Left lung (tissue), 14 donors: ENCODE measurements at places on chromosomes 2 and 18. TPM values are rescaled to one million over a fixed set of nuclear protein-coding genes. Genes with fewer than 3 reads are reported as not detected.

The ZSWIM2 gene
- not detected for total RNA-seq

The NTSR2 gene
- not detected for total RNA-seq

The RESP18 gene
- total RNA-seq = not detected

The CYP26B1 gene
- total RNA-seq = 4.7 TPM

DNA sequence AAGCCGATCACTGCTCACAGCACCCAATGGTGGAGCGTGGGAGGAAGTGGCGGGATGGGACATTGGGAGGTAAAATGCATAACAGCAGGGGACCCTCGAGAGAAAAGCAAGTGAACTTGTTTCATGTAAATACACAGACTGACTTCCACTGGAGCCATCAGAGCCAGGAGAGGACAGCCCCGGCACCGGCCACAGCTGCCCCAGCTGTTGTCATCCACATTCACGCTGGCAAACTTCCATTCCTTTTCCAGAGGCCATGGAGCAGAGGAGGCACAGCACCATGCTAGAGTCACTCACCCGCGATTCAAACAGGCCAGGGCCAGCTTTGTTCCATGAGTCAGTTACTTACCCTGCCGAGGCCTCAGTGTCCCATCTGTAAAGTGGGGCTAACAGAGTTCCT lies 610.9 kb upstream of the SALL3 start:
- peak; percentile 7 for DNase-seq

The COL4A3 gene
- total RNA-seq = 43.3 TPM

DNA sequence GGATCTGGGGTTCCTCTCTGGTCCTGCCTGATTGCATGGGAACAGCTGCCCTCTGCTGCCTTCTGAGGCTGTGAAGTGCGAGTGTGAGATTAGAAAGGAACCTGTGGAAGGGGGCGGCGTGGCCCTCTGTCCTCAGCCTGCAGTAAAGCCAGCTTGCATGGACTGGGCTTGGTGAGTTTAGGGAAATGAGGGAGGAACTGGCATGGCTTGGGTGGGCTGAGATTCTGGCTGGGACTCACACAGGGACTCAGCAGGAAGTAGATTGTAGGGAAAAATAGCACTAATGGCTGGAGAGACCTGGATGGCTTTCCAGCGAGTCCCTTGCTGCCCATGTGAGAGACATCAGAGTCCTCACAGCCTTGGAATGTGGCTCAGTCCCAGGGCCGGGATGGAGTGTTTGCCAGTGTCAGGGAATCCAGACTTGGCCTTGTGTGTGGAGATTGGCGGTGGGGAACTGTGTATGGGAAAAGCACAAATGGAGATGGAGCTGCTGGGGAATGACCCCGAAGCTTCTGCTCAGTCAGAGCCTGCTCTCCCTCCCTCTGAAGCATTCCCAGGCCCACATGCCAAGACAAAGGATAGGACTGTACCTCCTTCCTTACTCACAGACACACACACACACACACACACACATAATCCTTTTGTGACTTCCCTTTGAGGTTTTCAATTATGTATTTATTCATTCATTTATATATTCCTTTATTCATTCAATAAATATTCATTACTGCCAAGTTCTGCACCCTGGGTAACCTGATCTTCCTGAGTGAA lies 115.4 kb downstream of the ACAA2 start:
- no peak for DNase-seq

GRCh38 chr2:72129681-72130340 lies 17.9 kb downstream of the CYP26B1 start:
- no peak for DNase-seq
